IMR-90 (cell line): ENCODE measurements at places on chromosomes 16 and 17.

GRCh38 chr16:68760671-68761275 is 23.7 kb downstream of the CDH1 start:
- H3K36me3 ChIP-seq, result no peaks in the 10 kb centered on the region
- peaks cover 10% of the 10 kb centered on the region for H3K27me3 ChIP-seq
- H3K4me3 ChIP-seq, result no peak overlapping the region
- peak; percentile 13 for DNase-seq
- no peaks in the 10 kb centered on the region for H3K4me1 ChIP-seq

- H3K4me1 ChIP-seq, result 0 out of 2 replicates have a peak, but pooled peaks cover 2% of the 10 kb centered on the region
- DNase-seq, result no peak
- no peak overlapping the region for H3K4me3 ChIP-seq
- no peak overlapping the region for H3K27ac ChIP-seq
- H3K27me3 ChIP-seq, result no peaks in the 10 kb centered on the region; the same call in 1 of the 2 replicates
These were observed 10.3 kb downstream of the TOB1 start for GRCh38 chr17:50855708-50856330.

GRCh38 chr16:11315510-11315909 is 29.7 kb upstream of the RMI2 start:
- no peak overlapping the region for H3K27ac ChIP-seq
- H3K4me1 ChIP-seq, result peaks cover 22% of the 10 kb centered on the region
- H3K36me3 ChIP-seq, result no peaks in the 10 kb centered on the region
- H3K27me3 ChIP-seq, result no peaks in the 10 kb centered on the region

GRCh38 chr16:58333985-58334384 is 39.2 kb upstream of the PRSS54 start:
- no peaks in the 10 kb centered on the region for H3K36me3 ChIP-seq
- no peak overlapping the region for H3K27ac ChIP-seq
- no peak for DNase-seq
- no peak overlapping the region for H3K4me3 ChIP-seq
- no peaks in the 10 kb centered on the region for H3K4me1 ChIP-seq

DNA sequence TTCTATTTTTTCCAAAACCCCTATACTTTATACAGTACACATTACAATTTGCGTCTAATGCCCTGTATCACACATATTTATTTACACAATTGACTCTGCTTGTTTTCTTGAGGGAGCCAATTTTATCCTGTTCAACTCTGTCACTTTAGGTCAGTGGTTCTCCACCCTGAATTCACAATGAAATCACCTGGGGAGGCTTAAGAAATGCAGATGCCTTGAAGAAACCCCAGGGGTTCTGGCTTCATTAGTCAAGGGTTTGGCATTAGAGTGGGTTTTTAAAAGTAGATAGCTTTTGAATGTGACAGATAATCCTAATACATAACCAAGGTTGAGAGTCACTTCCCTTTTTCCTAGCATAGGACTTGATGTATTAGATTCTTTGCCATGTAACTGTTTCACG is 398.6 kb upstream of the ERCC4 start:
- H3K27ac ChIP-seq, result no peak overlapping the region
- no peak overlapping the region for H3K4me3 ChIP-seq
- no peaks in the 10 kb centered on the region for H3K36me3 ChIP-seq
- DNase-seq, result no peak
- H3K4me1 ChIP-seq, result no peaks in the 10 kb centered on the region
